Posterior cingulate gyrus (tissue), 11 donors: ENCODE measurements at places on chromosomes 3 and 15.

GRCh38 chr3:39226106-39226741, 33.8 kb upstream of the XIRP1 start:
- DNase-seq: no peak

DNA sequence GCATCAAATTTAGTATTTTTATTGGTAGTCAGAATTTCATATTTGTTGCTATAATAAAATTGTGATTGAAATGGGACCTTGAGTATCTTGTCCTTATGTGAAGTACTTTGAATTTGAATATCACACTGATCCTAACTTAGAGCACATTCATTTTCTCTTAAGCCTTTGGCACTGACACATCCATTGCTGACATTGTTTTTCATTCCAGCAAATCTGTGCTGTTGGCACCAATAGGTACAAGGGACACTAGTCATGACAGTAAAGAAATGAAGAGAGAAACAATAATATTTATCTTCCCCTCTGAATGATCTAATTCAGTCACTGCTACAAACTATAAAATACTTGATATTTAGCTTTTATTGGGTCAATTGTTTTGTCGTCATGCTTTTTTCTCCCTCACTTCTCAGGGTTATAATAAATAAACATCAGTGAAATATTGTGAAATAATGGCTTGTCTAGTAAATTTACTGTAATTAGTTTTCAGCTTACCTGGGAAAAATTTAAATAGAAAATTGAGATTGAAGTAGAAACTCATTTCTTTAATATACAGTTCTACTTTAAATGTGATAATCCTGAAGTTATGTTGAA, 166.8 kb upstream of the MLF1 start:
- no peak for DNase-seq

- DNase-seq: no peak
Measured at GRCh38 chr3:173676094-173676493, 278.6 kb downstream of the NLGN1 start.

- DNase-seq: no peak
Measured at GRCh38 chr15:60568914-60569391, 90.0 kb upstream of the ICE2 start.

DNA sequence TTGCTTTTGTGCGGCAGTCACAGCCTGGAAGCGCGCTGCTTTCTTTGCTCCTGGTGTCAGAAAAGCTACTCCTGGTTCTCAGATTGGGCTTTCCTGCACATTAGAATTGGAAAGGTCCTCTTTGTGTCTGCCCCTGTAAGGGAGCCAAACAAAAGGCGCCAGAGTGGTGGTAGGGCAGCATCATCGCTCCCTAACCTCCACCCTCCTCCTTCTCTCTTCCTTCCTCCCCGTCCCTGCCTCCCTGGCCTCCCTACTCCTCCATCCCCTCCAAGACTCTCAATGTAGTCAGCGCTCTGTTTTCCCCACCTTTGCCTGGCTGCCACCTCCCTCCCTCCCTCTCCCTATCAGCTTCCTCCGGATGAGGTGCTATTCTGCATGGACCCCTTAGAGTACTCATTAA, 65.3 kb downstream of the SH3GL3 start:
- no peak for DNase-seq

DNA sequence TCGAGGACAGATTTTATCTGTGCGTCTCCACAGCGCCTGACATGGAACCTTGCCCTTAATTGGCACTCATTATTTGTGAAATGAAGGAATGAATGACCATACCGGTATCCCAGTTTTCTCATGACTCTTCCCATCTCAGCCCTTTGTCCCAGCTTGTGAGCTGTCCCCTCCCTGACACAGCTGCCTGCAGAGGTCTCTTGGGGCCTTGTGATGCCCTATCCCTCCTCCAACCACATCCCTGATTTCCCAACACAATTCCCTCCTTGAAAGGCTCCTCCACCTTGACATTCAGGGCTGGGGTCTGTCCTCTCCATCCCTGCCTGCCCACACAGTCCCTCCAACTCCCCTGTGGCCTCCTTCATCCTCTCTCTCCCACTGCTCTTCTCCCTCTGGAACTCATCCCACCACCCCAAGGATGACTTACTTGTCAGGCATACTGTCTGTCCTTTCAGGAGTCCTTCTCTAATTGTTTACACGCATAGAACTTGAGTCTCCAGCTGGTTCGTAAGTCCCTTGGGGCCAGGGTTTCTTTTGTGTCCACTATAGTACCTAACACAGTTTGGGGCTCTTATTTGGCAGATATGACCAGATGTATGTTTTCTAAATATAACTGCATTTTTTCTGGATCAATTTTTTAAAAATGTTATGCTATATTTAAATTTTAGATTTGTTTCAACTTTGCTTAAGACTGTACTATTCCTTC, 35.6 kb upstream of the FILIP1L start:
- DNase-seq: no peak

- no peak for DNase-seq
Measured at GRCh38 chr3:56761887-56762651, 39.7 kb downstream of the ARHGEF3 start.

GRCh38 chr3:56357266-56357665, 111.0 kb downstream of the ERC2 start:
- no peak for DNase-seq

DNA sequence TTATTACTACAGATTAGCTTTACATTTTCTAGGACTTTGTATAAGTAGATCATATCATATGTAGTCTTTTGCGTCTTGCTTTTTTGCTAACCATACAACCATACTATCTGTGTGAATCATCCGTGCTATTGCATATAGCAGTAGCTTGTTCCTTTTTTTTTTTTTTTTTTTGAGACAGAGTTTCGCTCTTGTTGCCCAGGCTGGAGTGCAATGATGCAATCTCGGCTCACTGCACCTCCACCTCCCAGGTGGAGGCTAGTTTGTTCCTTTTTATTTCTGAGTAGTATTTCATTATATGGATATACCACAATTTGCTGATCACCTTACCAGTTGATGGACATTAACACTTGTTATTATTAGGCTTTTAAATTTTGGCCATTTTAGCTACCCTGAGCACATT, 54.5 kb upstream of the TBL1XR1 start:
- no peak for DNase-seq

DNA sequence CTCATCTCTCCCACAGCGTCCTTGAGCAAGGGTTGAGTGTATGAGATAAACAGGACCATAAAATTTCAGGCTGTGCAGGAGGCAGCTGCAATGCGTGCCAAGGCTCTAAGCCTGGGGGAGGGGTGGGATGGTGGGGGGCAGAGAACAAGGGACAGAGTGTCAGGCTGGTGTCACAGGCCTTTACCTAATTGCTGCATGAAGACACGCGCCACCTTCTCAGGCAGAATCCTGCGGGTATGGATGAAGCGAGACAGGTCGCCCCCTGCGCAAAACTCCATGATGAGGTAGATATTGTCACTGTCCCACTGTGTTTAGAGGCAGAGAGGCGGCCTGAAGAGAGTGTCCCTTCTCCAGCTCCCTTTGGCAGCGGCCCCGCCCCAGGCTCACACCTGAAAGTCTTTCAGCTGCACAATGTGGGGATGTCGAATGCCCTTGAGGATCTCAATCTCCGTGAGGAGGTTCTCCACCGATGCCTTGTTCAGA, 1.0 kb downstream of the ULK3 start:
- DNase-seq: no peak
